ENCODE measurements at places on chromosomes 1 and 21.

DNA sequence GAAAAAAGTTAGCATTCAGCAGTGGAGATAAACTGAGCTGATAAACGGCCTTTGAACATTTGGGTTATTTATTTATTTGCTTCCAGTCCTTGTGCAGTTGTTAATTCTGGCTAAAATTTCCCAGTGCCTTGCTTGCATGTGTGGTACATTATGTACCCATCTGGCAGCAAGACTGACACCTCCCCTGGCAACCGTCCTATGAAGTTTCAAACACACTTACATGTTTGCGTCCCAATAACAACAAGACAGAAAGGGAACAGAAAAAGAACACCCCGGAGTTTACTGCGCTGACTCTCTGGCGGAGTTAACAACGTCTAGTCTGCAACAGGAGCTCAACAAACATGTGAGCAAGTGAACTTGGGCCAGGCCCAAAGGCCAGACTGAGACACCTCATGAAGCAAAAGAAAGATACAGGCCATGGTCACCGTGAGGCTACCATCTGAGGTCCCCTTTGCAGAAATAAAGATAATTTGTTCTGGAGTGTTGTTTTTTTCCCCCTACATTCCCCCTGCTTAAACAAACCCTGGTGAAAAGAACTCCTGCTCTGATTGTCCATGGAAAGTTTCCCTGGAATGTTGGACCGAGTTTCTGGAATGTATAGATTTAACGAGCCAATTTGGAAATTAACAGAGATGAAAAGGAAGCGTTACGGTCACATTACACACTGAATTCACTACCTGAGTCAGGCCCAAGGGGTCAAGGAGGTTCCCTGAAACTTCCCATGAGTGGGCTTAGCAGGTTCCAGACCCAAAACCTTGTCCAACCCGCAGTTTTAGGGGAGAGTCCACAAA lies 33.4 kb downstream of the TRABD2B start:
- no peak for DNase-seq

DNA sequence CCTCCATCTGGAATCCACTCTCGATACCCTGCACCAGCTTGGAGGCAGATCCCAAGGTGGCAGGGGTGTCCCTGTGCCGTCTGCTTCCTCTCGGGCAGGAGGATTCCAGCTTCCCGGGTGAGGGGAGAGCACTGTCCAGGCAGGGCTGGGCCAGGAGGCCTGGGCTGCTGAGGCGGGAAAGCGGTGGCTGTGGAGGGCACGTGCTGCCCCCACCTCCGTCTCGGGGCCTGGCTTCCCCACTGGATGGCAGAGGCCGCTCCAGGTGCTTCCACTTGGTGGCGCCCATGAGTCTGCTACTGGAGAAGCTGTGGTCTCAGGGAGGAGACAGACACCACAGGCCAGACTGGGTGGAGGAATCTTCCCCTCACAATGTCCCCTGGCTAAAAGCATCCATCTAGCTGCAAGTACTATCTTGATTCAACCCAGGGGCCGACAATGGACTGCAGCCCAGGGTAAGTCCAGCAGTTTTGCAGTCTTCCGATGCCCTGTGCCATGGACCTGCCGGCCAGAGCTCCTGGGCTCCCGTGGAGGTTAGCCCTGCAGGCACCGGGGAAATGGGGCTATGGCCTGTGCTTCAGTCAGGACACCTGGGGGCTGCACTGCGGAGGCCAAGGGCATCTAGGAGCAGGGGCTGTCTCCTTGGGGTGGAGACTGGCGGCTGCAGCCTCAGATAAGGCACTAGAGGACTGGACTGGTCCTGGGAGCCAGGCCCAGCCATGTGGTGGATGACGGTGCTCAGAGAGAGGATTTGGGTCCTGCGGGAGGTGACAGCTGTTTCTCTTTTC lies 41.3 kb upstream of the EIF4G3 start:
- no peak for DNase-seq

DNA sequence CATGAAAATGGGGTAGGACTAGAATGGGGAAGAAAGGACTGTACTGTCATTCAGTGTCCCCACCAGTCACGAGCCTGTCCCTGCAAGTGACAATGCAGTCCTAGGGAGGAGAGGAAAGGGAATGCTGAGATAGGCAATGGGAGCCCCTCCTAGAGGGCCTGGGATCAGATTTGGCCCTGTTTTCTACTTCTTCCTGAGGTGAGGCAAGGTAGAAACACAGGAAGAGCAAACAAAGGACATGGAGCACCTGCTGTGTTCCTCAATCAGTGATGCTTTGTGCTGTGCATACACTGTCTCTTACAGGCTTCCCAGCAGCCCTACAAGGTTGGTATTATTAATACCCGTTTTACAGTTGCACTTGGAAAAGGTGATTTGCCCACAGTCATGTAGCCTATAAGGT lies 6.1 kb downstream of the FABP3 start:
- no peak for DNase-seq

DNA sequence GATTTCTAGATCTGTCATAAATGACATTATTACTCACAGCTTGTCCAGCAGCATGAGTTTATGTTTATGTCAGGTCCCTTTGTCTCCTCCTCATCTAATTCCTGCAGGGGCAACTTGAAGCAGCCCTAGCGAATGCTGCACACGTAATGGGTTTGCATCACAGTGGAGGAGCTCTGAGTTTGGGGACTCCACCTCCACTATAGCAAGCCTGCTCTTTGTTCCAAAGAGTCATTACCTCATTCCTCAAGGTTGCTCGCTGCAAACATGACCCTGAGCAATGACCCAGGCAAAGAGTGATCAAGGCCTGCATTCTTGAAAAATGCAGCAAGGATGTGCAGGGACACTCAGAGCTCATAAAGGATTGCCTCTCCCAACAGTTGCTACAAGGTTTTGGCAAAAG lies 261.9 kb downstream of the HHIPL2 start:
- DNase-seq: no peak

DNA sequence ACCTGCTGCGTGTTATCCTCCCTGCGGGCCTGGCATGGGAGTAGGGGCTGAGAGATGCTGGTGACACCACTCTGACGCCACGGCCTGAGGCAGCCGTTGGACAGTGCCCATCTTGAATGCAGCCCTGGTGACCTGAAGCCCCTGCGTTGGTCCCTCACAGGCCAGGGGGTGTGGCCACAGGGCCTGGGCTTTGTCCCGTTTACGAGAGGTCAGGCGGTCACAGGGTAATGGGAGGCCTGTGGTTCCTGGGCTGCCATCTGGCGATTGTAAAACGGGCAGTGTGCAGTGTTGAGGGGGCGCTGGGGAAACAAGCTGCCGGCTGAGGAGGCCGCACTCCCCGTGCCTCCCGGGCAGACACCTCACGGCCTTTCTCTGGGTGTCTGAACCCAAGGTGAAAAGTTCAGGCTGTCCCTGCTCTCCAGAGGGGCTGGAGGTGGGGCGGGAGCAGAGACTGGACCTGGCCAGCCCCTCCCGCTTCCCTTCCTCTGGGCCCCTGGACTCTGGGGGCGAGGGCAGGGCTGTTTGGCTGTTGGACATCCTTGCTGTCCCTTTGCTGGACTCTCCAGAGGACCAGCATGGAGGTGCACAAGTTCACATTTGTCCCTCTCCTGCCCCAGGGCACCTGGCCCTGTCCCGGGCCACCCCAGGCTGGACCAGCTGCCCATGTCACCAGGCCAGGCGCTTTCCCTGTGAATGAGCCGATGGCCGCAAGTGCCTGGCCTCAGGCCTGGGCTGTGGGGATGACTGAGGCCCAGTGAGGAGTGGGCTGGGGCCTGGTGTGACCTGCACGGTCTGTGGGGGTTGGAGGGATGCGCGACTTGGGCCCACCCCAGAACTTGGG lies 42.4 kb downstream of the SKI start:
- peak; percentile 70 for DNase-seq

- DNase-seq: no peak
Observed at GRCh38 chr21:31185663-31186062, 147.4 kb upstream of the KRTAP19-8 start.

GRCh38 chr1:179230251-179230650 lies 774 bp upstream of the ABL2 start:
- no peak for DNase-seq

DNA sequence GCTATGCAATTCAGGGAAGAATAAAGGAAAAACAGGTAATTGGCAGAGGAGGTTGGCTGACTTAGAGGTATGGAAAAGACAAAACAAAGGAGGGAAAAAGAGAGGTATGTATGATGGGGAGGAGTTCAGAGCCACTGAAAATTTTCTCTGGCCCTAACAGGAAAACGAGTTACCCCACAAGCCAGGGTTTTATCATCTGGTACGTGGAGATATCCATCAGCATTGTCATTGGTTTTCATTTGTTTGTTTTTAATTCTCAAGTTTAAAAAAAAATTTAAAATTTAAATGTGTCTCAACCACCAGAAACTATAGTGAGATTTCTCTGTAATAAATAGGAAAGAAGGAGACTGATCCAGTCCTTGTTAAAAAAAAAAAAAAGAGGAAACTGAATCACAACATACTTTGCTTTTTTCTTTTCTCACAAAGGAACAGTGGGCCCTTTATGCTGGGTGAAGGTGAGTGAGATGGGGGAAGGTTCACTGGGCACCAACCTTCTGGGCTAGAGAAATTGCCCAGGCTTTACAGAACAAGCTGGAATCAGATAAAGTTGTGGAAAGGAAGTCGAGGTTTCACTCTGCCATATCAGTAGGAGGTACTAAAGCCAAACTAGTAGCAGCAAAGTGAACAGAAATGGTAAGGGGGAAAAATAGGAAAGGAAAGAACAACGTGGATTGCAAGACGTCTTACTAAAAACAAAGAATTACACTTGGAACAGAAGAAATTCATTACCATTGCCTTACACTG lies 2.7 kb downstream of the IFNAR2 start:
- no peak for DNase-seq

- DNase-seq: no peak
Observed at GRCh38 chr1:235304549-235305451, 23.2 kb downstream of the ARID4B start.

GRCh38 chr1:16521288-16521583 lies 7.2 kb upstream of the RNU1-1 start:
- DNase-seq: no peak

DNA sequence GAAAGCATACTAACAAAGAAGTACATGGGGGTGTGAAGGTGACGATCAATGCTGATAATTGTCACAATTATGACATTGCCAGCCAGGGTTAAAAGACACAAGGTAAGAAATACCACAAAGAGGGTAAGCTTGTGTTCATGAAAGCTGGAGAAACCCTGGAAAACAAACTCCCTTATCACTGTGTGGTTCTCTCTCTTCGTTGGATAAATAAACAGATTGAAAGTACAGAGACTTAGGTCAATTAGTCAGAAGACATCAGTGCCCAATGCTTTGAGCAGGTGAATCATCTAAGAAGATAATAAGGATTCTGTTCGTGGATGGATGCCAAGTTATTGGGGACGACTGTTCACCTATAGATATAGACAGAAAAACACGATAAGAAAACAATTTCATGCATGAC lies 22.4 kb upstream of the FCER1A start:
- no peak for DNase-seq

DNA sequence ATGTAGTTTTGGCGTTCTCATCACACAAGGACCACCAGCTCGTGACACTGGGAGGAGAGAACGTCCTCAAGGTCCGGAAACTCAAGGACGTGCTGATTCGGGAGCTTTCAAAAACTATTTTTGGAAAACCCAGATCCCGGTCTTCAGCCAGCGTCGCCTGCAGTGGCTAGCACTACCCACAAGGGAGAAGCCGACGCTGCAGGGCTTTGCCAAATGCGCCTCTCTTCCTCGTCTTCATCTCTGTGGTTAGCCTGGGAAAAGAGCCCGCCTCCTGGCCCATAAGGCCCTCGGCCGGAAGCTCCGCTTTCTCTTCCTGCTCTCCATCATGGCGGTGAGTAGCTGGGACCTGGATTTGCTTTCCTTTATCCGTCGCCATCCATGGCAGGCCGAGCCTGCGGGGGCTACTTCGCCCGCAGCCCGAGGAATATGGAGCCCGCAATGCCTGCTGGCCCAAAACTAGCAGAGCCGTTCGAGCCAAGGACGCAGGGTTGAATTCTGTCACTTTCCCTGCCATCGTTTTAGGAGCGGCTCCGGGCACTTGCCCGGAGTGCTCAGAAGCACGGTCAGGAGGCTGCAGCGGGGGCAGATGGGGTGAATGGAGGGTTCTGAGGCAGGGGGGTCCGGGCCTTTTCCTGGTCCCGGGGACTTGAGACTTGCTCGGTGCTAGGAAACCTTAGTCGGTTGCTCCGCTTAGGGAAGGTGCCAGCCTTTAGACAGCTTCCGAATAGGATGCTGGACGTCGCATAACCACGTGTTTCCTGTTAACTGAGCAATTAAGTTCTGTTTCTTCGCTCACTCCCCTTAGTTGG lies at the start of gene RPL11:
TSS of gene RPL11 (plus strand) at position 308 of the 809 bp plus-strand sequence. CDS start at position 326, 18 bp downstream.
- peak; percentile 95 for DNase-seq

- DNase-seq: no peak
Observed at GRCh38 chr1:39720094-39720999, 18.3 kb upstream of the PPIE start.

- DNase-seq: peak; percentile 74
Observed at GRCh38 chr1:21956720-21957552, 19.8 kb upstream of the HSPG2 start.

DNA sequence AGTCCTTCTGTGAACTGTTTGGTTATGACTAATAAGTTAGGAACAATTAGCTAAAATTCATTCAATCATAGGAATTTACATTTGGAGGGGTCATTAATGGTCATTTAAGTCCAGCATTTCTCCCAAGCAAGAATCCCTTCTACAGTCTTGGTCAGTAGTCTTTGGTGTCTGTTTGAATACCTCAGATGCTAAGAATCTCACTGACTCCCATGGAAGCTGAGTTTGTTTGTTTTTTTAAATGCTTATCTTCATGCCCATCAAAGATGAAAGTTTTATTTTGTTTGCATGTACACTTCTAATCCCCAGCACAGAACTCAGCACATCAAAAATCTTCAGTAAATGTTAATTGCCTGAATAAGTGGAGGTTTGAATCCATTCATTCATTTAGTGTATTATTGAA lies 41.3 kb upstream of the SLC44A3 start:
- DNase-seq: no peak

- DNase-seq: no peak
Observed at GRCh38 chr1:223234534-223234933, 91.5 kb upstream of the TLR5 start.

DNA sequence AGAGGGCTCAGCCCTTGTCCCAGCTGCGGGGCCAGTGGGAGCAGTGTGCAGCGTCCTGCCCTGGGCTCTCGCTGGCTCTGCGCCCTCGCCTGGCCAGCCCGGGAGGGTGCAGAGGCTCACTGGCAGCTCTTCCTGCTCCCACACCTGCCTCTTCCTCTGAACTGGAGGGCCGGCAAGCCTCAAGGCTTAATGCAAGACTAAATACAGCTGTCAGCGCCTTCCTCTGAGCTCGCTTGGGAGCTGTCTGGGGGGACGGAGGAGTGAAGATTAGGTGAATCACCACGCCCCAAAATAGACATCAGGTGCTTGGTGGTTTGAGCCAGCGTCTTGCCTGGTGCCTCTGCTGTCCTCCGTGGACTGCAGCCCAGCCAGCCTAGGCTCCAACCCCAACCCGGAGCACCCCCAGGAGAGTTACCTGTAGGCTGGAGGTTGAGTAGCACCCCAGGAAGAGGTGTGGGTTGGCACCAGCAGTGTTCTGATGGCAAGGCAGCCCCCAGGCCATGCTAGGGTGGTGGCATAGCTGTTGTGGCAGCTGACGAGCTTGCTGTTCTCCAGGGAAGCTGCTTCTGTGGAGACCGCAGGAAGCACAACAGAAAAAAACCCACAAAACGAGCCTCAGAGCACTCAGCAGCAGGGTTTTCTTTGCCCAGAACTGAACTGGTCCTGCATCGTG lies 36.9 kb downstream of the UMODL1 start:
- DNase-seq: peak; percentile 78

GRCh38 chr1:1072849-1073742 lies 1.0 kb downstream of the RNF223 start:
- DNase-seq: peak; percentile 61

Measured in Right ventricle myocardium inferior (tissue), 1 donor.